ENCODE measurements at places on chromosomes 12 and 14.
A peak's percentile ranks its signal among the peaks of the same experiment; 100 is the strongest.

- DNase-seq = no peak
Measured at GRCh38 chr14:68820536-68820935, 27.7 kb upstream of the ZFP36L1 start.

DNA sequence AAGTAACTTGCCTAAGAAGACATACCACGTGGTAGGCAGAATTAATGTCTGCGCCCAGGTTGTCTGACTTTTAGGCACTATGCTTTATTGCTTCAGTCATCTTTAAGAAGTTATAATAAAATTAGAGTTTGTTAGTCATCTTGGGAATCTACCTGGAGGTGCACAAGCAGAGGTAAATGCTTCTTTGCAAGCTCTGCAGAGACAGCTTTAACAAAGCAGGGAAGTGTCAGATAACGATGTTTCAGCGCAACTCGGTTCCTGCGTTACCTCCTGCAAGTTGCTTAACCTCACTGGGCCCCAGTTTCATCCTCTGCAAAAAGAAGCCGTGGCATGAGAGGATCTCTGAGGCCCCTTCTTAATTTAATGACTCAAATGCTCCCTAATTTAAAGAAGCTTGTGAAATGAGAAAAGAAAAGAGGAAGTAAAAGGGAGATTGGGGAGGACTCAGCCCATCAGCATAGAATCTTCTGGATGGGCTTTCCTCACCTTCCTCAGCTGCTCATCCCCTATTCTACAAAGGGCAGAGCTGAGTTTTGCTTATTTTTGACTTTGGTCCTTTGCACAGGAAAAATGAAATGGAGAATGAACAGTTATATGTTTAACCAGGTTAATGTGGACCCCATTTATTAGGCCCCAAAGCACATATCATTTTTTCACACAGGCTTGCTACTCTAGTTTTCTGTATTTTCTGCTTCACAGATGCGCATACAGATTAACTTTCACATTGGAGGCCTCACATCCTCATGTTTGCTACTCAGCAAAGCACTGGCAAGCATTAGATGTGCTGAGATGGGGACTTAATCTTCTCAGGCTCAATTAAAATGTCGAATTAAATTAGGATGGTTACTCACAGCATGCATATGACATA lies 5.1 kb downstream of the ARHGDIB start:
- peak; percentile 35 for DNase-seq

DNA sequence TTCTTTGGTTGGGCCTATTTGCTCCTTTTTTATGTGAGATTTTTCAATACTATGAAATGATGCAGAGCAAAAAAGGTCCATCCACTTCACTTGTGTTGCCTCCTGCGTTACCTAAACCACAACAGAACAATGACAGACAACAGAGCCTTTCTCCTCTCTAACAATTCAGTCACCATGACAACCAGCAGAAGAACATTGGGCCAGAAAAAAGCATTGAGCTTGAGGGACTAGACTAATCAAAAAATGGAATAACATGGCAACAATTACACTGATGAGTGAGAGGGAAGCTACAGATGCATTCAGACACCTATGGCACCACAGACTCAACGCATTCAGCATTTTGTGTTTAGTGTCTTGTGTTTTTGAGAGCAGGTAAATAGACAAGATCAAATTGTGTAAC lies 44.6 kb upstream of the PTCSC3 start:
- no peak for DNase-seq

GRCh38 chr12:96136161-96136560 lies 58.0 kb upstream of the ELK3 start:
- DNase-seq = no peak

GRCh38 chr14:68404146-68404527 lies 388.7 kb downstream of the ZFP36L1 start:
- no peak for DNase-seq

DNA sequence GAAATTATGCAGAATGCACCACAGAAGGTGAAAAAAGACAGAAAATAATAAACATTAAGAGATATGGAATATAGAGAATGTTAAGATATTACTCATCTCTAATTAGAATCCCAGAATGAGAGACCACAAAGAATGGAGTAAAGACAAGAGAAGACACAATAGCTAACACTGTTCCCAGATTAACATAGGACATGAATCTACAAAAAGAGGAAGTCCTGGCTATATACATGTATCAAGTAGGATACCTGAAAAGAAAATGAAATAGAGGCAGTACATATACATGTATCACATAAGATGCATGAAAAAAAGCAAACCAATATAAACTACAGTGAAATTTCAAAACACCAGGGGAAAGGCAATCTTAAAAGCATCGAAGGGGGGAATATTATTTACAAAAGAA lies 5.6 kb upstream of the EPS8 start:
- DNase-seq = no peak

Measured in stimulated activated naive CD8-positive, alpha-beta T cell treated with anti-CD3 and anti-CD28 coated beads, Interleukin-15, Interleukin-2, amounts not matched to agents 100 U/mL and 50 U/mL, for 24 hours (primary cell).